Hematopoietic multipotent progenitor cell treated with erythropoietin and hydrocortisone succinate and interleukin-3 and kit ligand, for 17 days (in vitro differentiated cells): ENCODE measurements at places on chromosomes 2 and 18.

GRCh38 chr2:182393270-182393760 lies 33.5 kb downstream of the PDE1A start:
- no peak for DNase-seq

GRCh38 chr2:54432251-54433015 lies 23.7 kb upstream of the SPTBN1 start:
- DNase-seq, result no peak

- no peak for DNase-seq
Measured at GRCh38 chr18:44884431-44884830, 203.7 kb downstream of the SETBP1 start.

DNA sequence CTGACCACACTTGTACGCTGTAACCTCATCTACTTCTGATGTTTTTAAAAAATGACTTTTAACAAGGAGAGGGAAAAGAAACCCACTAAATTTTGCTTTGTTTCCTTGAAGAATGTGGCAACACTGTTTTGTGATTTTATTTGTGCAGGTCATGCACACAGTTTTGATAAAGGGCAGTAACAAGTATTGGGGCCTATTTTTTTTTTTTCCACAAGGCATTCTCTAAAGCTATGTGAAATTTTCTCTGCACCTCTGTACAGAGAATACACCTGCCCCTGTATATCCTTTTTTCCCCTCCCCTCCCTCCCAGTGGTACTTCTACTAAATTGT lies 2.1 kb downstream of the RHOB start:
- no peak for DNase-seq

- DNase-seq, result peak; percentile 84
Measured at GRCh38 chr2:10043906-10044601, 704 bp downstream of the KLF11 start.

DNA sequence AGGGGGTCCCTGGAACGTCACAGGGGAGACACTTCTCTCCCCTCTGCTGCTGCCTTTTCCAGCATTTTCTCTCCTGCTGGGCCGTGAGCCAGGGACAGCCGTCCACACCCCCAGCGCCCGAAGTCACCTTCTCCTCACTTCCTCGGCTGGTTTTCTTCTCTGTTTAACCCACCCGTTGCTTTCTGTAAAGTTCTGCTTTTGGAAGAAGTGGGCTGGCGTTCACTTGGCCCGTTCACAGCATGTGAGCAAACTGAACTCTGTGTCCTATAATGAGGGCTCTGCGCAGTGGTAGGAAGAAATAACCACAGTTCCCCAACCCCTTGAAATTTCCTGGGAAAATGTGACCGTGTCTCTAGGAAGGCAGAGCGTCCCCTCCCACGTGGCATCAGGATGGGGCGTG lies 187.0 kb upstream of the HDAC4 start:
- no peak for DNase-seq

- DNase-seq, result no peak
Measured at GRCh38 chr2:73257425-73258125, 23.5 kb downstream of the CCT7 start.

DNA sequence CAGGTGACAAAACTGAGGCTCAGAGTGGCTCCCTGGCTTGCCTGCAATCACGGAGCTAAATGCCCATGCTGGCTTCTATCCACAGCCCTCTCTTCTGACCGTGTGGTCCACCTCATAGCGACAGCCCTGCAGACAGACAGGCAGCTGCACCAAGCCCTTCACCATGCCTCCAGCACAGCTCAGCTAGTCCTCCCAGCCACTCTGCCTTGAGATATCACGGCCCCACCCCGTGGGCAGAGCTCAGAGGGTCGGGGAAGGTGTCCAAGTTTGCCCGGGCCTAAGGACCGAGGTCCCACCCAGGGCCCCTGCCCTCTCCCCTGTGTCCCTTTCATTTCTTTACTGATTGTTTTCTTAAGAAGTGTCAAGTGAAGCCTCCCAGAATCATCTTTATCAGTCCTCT lies 128.2 kb upstream of the GLI2 start:
- no peak for DNase-seq
